Glutamatergic neuron (in vitro differentiated cells): ENCODE measurements at places on chromosomes 3 and 15. TPM values are rescaled to one million over a fixed set of nuclear protein-coding genes. Genes with fewer than 3 reads are reported as not detected.

- DNase-seq: no peak
These were observed 147.6 kb downstream of the FAM43A start for GRCh38 chr3:194833114-194833910.

GRCh38 chr3:187951452-187952190 lies 202.3 kb upstream of the LPP start:
- no peak for DNase-seq

DNA sequence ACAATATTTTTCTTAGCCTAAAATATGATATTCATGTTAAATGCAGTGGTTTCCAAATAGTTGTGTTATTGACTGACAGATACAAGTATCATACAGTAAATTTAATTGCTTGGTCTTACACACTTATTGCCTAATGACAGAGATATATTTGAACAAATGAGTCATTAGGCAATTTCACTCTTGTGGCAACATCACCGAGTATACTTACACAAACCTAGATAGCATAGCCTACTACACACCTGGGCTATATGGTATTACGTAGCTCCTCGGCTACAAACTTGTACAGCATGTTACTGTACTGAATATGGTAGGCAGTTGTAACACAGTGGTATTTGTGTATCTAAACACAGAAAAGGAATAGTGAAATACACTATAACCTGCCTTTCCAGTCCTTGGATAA lies 50.3 kb downstream of the SERPINI1 start:
- no peak for DNase-seq

DNA sequence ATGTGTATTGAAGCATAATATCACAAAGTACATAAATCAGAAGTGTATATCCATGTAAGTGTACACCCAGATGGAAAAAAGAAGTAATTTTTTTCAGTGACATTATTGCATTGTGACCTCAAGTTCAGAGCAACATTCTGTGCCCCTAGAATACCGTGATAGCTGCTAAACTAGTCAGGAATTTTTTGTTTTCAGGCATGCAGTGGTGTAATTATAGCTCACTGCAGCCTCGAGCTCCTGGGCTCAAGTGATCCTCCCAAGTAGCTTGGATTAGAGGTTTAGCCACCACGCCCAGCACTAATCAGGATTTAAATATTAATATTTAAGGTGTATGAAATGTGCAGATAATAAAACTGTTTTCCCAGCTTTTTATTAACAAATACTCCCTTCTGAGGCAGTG lies 25.5 kb downstream of the SEC62 start:
- no peak for DNase-seq

DNA sequence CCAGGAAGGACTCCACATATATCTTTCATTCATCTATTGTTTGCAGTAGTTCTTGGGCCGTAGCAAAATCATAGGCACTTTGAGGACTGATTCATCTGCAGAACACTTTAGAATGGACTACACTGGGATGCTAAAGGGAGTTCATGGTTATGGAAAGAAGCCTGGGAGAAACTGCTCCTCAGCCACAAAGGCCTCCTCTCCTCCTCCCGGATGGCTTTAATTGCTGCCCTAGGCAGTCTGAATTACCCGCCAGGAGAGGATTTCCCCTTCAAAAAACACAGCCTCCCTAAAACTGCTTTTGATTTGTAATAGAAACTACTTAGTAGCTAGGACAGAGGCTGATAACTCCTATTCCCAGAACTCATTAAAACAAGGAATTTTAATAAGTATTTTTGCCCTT lies 4.6 kb downstream of the TMEM266 start:
- DNase-seq: no peak

GRCh38 chr3:145224886-145225285 lies 936.1 kb downstream of the PLOD2 start:
- DNase-seq: no peak

DNA sequence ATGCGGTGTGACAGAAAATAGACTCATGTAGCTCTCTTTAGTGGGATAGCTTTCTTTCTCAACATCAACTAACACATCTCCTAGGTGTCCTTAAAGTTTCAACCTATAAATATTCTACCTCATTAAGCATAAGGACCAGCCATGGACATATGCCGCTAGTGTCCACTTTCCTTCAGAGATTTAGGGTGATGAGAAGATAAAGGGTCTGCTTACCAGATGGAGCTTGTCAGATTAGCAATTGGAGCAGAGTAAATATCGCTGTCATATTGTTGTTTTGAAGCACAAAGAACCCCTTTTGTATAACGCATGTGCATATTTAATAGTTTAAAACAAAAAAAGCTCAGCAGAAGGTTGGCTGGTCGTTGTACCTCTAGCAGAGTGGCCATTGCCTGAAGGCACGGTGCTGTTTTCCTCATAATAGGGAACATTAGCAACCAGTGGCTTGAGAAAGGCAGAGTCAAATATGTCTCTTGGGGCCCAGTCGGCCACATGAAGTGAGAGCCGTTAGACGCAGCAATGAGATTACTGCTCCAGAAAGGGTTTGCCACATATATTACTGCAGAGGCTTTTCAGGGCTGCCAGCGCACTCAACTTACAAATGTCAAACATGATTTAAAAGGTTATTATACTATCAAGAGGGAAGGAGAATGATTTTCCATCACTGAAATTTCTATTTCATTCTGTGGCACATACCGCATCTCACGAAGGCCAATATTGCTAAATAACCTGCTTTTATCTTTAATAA lies 264.2 kb downstream of the ROBO2 start:
- DNase-seq: peak; percentile 74

DNA sequence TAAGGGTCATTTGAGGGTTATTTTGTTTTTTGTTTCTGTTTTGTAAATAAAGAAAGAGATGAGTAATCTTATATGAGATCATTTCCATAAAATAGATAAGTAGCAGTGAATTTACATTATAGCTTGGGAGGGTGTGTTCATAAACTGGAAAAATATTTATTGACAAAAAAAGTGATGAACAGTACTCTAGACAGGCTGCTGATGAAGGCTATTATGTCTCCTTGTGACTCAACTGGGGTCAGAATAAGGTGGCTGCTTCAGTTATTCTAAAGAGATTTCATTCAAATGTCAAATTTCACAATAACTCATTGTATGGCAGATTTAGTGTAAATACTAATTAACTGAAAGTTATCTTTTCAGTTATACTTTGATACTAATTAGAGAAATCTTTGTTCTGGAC lies 251.1 kb upstream of the CMC1 start:
- no peak for DNase-seq

DNA sequence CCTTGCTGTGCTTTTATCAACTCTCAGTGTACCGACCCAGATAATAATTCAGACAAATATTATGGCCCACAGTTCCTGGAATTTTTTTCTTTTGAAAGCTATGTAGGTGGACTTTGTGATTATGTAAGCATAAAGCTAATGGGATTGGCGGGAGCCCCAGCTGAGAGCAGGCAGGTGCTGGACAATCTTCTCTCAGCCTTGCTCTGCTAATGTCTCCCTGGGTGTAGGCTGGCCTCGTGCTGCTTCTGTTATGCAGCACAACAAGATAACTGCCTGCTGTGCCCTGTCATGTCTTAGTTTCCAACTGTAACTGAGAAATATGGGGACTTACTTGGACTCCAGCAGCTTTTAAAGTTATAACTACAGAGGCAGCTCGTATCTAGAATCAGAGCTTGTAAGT lies 415.0 kb downstream of the PDCD6IP start:
- DNase-seq: no peak

DNA sequence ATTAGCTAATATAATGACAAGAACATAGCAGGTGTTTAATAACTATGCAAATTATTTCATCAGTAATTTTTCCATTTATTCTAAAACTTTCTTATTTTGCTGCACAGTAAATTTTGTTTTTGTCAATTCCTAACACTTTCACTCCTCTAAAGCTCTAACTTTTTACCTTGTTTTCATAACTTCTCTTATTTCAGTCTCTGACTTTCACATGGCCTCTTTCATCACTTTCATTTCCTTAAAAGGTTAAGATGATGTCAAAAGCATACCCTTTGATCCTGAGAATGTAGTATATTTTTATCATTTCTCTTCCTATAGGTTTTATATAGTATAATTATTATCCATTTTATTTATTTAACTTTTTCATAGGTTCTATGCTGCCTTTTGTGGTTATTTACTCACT lies 1325.8 kb upstream of the ALCAM start:
- no peak for DNase-seq

DNA sequence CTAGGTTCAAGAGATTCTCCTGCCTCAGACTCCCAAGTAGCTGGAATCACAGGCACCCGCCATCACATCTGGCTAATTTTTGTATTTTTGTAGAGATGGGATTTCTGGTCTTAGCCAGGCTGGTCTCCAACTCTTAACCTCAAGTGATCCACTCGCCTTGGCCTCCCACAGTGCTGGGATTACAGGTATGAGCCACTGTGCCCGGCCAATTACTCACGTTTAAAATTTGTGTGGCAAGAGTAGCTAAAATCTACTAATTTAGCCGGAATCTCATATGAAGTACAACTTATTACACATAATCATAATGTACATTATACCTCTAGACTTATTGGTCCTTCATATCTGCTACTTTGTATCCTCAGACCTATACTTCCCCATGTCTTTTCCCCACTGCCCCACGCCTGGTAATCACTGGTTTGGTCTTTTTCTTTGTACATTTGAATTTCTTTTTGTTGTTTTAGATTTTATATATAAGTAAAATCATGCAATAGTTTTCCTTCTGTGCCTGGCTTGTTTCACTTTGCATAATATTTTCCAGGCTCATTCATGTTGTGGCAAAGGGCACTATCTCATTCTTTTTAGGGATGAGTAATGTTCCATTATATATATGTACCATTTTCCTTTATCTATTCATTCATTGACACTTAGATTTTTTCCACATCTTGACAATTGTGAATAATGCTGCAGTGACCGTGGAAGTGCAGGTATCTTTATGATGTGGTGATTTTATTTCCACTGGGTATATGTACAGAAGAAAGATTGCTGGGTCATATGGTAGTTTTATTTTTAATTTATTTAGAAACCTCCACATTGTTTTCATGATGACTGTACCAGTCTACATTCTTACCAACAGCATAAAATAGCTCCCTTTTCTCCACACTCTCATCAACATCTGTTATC lies 605.0 kb upstream of the CBLB start:
- no peak for DNase-seq

DNA sequence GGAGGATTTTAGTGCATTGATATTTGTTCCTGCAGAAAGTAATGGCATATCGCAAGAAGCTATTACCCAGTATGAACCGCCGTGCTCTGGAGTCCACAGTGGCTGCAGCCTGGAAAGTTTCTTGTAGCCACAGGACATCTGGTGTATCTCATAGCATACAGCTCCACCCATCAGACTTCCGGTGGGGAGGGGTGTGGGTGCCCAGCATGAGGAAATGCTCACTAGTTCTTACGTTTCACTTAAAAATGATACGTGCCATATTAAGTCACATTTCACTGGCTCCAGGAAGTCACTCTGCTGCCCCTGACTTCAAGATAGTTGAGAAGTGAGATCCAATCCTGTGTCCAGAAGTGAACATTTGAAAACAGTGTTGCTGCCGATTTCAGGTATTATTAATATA lies 990.4 kb downstream of the GBE1 start:
- no peak for DNase-seq

- DNase-seq: no peak
These were observed 78.1 kb downstream of the AAGAB start for GRCh38 chr15:67176195-67176971.

DNA sequence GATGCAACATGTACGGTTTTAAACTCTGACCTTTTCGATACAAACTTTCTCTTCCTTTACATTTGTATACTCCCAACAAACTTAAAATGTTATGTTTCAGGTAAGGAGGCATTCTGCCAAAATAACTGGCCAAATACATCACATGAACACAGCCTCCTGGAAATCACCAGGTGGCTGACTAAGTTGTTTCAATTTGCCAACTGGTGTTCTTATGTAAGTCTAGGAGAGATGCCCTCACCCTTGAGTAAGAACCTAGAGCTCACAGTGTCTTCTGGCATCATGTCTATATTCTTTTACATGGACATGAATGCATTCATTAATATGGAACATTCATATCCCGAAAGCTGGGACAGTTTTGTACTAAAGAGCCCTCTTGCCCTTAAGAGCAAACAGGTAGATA lies 341.1 kb upstream of the NR2F2 start:
- no peak for DNase-seq

DNA sequence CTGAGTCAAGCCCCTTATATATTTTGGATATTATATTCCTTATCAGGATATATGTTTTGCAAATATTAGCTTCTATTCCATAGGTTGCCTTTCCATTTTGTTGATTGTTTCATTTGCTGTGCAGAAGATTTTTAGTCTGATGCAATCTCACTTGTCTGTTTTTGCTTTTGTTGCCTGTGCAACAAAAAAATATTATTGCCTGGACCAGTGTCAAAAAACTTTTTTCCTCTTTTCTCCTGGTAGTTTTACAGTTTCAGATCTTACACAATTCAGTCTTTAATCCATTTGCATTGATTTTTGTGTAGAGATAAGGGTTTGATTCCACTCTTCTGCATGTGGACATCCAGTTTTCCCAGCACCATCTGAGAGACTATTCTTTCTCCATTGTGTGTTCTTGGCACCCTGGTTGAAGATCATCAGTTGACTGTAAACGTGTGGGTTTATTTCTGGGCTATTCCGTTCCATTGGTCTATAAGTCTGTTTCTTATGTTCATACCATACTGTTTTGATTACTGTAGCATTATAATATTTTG lies 228.9 kb upstream of the NR2E3 start:
- DNase-seq: no peak

DNA sequence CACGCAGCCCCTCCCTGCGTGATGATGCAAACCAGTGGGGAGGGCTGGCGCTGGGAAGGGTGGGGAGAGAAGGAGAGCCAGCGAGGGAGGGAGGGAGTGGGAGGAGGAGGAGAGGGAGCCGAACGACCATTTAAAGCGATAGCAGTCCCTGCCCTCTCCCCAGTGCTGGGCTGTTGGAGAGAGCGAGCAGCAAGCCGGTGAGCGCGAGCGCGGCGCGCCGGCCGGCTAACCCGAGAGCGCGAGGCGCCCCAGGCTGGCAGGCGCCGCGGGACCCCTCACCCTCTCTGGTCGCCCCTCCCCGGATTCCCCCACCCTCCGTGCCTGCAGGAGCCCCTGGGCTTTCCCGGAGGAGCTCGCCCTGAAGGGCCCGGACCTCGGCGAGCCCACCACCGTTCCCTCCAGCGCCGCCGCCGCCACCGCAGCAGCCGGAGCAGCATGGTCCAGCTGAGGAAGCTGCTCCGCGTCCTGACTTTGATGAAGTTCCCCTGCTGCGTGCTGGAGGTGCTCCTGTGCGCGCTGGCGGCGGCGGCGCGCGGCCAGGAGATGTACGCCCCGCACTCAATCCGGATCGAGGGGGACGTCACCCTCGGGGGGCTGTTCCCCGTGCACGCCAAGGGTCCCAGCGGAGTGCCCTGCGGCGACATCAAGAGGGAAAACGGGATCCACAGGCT lies at the start of gene GRM7:
Gene GRM7 (plus strand): TSS at position 162 of the 671 bp plus-strand sequence.
- peak; percentile 70 for DNase-seq

GRCh38 chr3:185270262-185270955 lies 16.6 kb upstream of the EHHADH start:
- peak; percentile 61 for DNase-seq

The ITIH1 gene
- not detected for total RNA-seq

The TMEM42 gene
- 9.6 TPM for total RNA-seq

The MYZAP gene
- total RNA-seq: not detected

The STRA6 gene
- 8.4 TPM for total RNA-seq

The MESP2 gene
- total RNA-seq: not detected

The ONECUT1 gene
- 48.9 TPM for total RNA-seq
